ENCODE measurements at places on chromosomes 5 and 9.

GRCh38 chr5:128920345-128921215, 44.7 kb upstream of the SLC27A6 start:
- DNase-seq = no peak

DNA sequence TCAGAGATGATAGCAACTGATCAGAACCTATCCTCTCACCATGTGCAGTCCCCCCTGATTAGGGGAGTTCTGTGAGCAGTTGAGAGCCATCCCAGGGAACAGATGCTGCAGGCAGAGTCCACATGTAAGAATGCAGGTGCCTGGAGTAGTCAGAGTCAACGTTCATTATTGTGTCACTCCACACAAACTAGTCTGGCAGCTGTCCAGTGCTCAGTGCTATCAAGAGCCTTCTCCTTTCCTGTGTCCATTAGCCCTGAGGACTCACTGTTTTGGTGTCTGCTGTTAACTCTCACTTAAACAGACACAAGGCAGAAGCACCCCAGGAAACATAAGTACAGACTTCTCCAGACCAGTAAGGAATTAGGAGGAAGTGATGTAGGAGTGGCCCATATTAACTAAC, 2.5 kb downstream of the SH3TC2 start:
- no peak for DNase-seq

DNA sequence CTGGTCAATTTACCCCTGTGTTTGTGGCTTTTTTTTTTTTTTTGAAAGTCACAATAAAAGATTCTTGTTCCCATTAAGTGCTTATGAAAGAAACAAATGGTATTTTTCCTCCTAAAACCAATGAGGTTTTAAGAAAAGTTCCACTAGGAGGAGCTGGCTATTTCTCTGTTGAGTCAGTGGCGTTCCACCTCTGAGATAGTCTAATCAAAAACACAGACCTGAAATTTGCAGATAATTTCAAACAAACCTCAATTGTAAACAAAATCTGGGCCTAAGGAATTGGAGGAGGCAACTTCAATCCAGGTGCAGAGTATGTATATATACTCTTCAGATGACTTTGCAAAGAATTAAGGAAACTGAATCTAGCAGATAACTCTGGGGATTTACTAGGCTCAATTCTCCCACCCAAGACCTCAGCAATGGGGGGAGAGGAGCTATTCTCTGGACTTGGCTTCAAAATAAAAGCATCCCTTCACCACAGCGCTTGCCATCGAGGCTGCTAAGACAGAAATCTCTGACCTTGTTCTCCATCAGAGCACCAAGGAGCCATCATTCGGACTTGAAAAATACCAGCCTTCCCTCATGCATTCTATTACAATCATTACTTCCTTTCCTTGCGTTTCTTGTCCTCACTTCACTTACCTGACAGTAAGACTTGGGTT, 52.4 kb downstream of the FANCC start:
- DNase-seq = no peak

GRCh38 chr5:106843812-106844416, 826.8 kb downstream of the EFNA5 start:
- DNase-seq = no peak

DNA sequence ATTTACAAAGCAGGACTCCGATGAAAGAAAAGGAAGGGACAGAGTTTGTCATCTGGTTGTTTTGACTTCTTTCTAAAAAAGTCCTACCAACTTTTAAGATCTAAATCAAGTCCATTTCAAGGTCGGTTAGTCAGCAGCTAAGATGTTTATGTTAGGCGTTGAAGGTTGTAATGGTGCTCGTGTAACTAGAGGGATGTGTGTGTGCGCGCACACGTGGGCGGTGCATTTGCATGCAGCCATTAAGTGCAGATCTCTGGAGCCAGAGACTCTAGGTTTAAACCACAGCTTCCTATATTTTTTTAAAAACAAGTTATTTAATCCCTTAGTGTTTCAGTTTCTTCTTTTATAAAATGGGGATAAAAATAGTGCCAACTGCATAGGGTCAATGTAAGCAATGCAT, 77.0 kb upstream of the SMIM32 start:
- DNase-seq = no peak

- DNase-seq = no peak
These were observed 135.4 kb upstream of the RGMB start for GRCh38 chr5:98638111-98638510.

GRCh38 chr9:136522314-136523237, 23.3 kb downstream of the NOTCH1 start:
- DNase-seq = no peak

GRCh38 chr5:82938901-82939725, 138.1 kb downstream of the TMEM167A start:
- no peak for DNase-seq

DNA sequence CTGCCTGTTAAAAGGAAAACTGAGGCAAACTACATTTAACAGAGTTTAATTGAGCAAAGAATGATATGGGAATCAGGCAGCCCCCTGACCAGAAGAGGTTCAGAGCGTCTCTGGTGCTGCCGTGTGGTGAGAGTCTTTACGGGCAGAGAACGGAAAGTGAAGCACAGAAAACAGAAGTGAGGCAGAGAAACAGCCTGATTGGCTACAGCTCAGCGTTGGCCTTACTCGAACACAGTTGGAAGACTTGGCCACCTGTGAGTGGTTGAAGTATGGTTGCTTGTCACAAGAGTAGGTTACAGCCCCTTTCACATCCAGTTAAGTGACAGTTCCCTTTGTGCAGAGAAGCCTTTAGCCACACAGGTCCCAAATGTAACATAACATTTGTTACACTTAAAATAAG, 16.9 kb upstream of the FBP1 start:
- DNase-seq = no peak

GRCh38 chr5:40404613-40405012, 275.1 kb upstream of the PTGER4 start:
- DNase-seq = no peak

DNA sequence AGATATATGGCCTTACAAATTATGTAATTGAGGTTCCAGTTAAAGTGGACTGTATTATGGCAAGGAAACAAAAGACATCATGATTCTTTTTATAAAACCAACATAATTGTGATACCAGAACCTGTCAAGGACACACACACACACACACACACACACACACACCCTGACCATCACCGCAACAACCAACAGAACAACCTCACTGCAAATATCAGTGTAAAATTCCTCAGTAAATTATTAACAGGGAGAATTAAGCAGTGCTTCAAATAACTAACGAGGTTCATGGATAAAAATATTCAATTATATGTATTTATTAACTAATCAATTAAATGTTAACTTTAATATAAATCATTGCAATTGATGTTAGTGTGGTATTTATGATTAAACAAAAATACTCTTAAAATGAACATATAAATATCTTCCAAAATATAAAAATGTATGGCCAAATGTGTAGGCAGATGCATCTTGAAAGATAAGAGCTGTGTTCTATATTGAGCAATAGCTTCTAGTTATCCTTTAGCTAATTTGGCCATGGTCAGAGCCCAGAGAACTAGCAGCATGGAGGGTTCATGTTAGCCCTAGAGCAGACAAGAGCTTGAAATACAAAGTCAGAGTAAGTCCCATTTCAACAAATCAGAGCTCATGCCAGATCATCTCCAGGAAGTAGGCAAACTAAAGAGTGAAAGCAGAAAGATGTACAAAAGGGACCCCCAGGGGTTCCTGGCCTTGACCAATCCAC, 280.5 kb upstream of the ADAMTS16 start:
- DNase-seq = no peak

- DNase-seq = no peak
These were observed 383.2 kb upstream of the SGCD start for GRCh38 chr5:155943516-155944407.

DNA sequence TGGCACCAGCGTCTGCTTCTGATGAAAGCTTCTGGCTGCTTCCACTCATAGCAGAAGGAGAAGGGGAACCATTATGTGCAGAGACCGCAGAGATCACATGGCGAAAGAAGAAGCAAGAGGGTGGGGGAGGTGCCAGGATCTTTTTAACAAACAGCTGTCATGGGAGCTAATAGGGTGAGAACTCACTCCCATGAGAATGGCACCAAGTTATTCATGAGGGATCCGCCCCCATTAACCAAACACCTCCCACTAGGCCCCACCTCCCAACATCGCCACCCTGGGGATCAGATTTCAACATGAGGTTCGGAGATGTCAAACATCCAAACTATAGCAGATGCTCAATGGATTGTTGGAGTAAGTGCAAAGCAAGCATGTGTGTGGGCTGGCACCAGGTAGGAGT, 125.8 kb upstream of the SLIT3 start:
- peak; percentile 49 for DNase-seq

GRCh38 chr5:57695179-57695578, 212.6 kb upstream of the ACTBL2 start:
- no peak for DNase-seq

DNA sequence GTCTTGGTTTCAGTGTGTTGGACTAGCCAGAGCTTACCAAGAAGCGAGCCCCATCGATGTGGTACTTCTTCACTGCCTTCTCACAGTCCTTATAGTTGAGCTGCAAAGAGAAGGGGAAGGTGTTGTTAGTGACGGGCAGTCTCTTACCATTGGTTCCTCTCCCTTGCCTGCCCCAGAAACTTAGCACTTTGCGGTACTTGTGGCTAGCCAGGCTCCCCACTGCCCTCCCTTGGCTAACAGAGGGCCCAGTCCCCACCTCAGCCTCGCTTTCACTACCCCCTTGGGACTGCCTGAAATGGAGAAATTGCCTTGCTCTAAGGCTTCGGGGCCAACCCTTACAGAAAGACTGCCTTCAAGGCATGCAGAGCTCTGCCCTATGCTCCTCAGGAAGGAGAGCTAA, 4.3 kb downstream of the LCP2 start:
- DNase-seq = no peak

DNA sequence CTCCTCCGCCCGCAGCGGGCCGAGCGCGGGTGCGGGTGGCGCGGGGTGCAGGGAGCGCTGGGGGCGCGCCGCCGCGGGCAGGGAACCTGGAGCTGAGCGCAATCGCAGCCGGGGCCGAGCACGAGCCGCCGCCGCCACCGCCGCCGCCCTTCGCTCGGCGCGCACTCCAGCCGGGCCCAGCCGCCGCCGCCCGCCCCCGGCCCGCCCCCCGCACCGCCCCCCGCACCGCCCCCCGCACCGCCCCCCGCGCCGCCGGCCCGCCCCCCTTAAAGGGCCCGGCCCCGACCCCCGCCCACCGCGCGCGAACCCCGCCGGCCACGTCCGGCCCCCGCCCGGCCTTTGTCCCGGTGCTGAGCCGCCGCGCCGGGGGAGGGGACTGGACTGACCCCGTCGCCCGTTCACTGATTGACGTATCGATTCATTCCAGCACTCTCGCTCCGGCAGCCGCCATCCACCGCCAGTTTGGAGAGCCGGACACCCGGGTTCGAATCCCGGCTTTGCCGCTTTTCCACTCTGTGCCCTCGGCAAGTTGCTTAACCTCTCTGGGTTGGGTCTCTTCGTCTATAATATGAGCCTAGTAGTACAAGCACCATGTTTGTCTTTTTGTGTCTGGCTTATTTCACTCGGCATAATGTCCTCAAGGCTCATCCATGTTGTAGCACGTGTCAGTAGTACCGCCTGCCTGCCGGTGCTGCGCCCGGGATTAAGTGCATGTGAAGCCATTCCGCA, at the start of gene SH3PXD2B:
Gene SH3PXD2B, minus strand, starts transcription at position 168 of the 729 bp plus-strand sequence. CDS start 173 bp downstream, outside the sequence.
- no peak for DNase-seq

- no peak for DNase-seq
These were observed 19.7 kb downstream of the WWC1 start for GRCh38 chr5:168311061-168311566.

- no peak for DNase-seq
These were observed 13.8 kb downstream of the UGCG start for GRCh38 chr9:111910428-111910827.

GRCh38 chr9:133579601-133580418, 29.4 kb downstream of the FAM163B start:
- DNase-seq = no peak

GRCh38 chr5:59007460-59008063, 424.7 kb downstream of the RAB3C start:
- no peak for DNase-seq

DNA sequence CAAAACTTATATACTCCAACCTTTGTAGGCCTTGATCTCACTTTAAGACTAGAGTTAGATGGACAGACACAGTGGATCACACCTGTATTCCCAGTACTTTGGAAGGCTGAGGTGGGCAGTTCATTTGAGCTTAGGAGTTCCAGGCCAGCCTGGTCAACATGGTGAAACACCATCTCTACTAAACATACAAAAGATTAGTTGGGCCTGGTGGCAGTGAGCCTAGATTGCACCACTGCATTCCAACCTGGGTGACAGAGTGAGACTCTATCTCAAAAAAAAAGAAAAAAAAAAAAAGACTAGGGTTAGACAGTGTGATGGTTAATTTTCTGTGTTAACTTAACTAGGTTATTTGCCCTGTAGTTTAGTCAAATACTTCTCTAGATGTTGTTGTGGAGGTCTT, 74.1 kb downstream of the CFAP95 start:
- DNase-seq = no peak

- DNase-seq = no peak
These were observed 26.2 kb upstream of the HSPA9 start for GRCh38 chr5:138601444-138601843.

DNA sequence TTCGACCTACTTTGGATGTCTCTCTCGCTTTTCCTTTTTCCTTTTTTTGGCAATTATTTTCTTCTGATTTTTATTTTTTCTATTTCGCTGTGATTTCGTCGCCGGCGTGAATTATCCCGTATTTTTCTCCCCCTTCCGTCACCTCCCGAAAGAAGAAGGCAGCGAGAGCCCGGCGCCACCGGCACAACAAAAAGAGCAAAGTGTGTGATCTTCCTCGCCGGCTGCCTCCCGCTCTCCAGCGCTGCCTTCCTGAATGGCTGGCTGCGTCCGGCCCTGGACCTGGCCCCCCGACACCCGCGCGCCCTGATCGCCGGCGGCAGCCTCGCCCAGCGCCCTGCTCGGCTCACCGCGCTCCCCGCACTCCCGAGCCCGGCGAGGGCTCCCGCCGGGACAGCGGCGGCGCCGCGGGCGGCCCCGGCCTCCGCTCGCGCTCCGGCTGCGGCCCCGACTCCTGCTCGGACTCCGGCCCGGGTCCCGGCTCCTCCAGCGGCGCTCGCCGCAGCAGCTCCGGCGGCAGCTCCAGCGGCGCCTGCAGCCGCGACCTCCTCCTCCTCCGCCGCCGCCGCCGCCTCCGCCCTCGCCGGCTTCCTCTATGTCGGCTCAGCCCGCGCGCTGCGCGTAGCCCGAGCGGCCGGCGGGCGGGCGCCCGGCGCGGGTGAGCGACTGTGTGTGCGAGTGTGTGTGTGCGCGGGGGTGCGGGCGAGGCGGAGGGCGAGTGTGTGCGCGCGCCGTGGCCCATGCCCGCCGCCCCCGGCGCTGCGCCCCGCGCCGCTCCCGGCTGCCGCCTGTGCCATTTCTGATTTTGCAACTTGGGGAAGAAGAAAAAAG, 960 bp downstream of the NR2F1 start:
- DNase-seq = peak; percentile 28

All from NCI-H187 (cell line).